GM13976 (cell line): ENCODE measurements at places on chromosomes 6 and 20.

GRCh38 chr20:43450841-43451799 lies 6.6 kb upstream of the SRSF6 start:
- no peak for DNase-seq

GRCh38 chr6:5286780-5287179 lies 25.5 kb downstream of the FARS2 start:
- no peak for DNase-seq

- no peak for DNase-seq
Measured at GRCh38 chr6:117601811-117602150, 530 bp downstream of the GOPC start.

- no peak for DNase-seq
Measured at GRCh38 chr6:82861121-82861520, 204.5 kb downstream of the UBE3D start.

GRCh38 chr6:107323133-107323785 lies 136.1 kb downstream of the PDSS2 start:
- DNase-seq = no peak

GRCh38 chr6:34912715-34913464 lies 23.8 kb downstream of the ANKS1A start:
- peak; percentile 41 for DNase-seq
